Activated naive CD4-positive, alpha-beta T cell treated with anti-CD3 and anti-CD28 coated beads for 36 hours (primary cell): ENCODE measurements at places on chromosomes 3 and 15. TPM values are rescaled to one million over a fixed set of nuclear protein-coding genes. Genes with fewer than 3 reads are reported as not detected.
A peak's percentile ranks its signal among the peaks of the same experiment; 100 is the strongest.

RAD51 gene
- total RNA-seq: 65.8 TPM

DNA sequence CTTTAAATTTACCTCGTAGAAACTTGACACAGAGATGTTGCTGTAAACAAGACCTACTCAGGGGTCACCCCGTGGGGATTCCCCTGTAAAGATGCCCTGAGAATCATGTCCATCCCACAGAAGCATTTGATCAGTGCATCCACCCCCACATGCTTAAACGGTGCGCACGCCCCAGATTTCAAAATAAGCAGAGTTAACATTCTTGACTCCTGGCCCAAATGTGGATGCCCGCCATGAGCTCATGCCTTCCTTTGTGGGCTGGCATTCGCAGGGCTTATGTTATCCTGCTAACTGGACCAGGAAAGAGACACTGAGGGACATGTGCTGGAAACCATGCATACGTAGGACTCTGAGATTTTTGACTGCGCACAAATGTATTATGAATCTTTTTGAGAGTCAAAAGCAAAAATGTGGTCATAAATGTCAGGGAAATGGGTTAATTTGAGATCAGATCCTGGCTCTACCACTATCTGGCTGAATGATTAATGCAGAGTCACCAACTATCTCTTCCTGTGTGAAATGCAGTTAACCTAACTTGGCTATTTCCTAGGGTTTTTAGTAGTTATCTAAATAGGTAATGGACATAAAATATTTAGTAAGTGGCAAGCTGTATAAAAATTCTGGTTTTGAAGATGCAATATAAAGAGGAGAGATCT lies 9.1 kb upstream of the TP63 start:
- DNase-seq: no peak
- H3K36me3 ChIP-seq: peaks cover 1% of the 10 kb centered on the region
- peaks cover 2% of the 10 kb centered on the region for H3K27me3 ChIP-seq
- no peak overlapping the region for H3K4me3 ChIP-seq
- H3K27ac ChIP-seq: no peak overlapping the region

GRCh38 chr3:172630316-172630715 lies 80.6 kb downstream of the NCEH1 start:
- H3K4me3 ChIP-seq: no peak overlapping the region
- no peaks in the 10 kb centered on the region for H3K36me3 ChIP-seq
- no peaks in the 10 kb centered on the region for H3K27me3 ChIP-seq
- no peak overlapping the region for H3K27ac ChIP-seq

- H3K4me3 ChIP-seq: no peak overlapping the region
- no peaks in the 10 kb centered on the region for H3K27me3 ChIP-seq
- peak overlapping the region; percentile 85 for H3K27ac ChIP-seq
- peaks cover 83% of the 10 kb centered on the region for H3K4me1 ChIP-seq
- no peaks in the 10 kb centered on the region for H3K36me3 ChIP-seq
- no peak for DNase-seq
Measured at GRCh38 chr15:84988909-84989644, 7.4 kb downstream of the PDE8A start.

DNA sequence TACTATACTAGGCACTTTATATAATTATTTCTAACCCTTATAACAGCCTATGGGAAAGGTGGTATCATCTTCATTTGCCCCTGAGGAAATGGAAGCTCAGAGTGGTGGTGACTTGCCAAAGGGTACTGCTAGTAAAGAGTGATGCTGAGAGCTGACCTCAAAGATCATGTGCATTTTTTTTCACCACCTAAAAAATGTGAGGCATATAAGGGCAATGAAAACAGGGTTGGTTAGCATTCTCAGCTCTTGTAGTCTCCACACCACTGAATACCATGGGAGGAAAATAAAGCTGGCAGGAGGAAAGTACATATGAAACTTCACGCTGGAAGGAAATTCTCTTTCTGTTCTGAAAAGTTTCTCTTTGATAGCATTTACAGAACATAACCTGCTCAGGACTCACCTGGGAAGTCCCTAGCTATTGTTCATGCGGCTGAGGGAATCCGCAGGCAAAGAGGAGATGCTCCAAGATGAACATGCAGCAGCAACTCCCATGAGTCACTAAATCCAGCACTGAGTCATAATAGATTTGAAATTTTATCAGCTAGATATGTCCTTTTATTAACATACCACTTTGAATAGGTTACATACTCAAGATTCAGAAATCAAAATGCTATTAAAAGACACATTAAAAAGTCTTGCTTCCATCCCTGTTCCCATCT lies 17.3 kb downstream of the FAIM start:
- DNase-seq: no peak
- no peak overlapping the region for H3K4me3 ChIP-seq
- no peak overlapping the region for H3K27ac ChIP-seq
- no peaks in the 10 kb centered on the region for H3K36me3 ChIP-seq
- peaks cover 7% of the 10 kb centered on the region for H3K4me1 ChIP-seq

DNA sequence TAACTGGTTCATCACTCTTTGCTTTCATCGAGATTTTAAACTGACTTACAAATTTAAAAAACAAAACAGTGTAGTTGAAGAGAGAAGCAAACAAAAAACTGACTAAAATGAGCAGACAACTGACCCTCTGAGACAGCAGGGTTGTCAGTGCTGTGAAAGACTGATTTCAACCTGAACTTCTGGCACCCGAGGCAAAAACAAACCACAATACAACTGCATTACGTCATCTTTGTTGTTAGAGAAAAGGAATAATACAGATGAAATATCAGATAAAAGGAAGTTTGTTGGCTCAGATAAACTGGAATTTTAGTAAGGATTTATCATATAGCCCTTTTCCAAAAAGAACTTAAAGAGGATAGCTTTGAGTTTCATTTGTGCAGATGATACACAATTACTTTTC lies 51.1 kb downstream of the PARP15 start:
- no peak overlapping the region for H3K4me3 ChIP-seq
- no peak for DNase-seq
- no peaks in the 10 kb centered on the region for H3K27me3 ChIP-seq
- no peak overlapping the region for H3K27ac ChIP-seq
- no peaks in the 10 kb centered on the region for H3K4me1 ChIP-seq
